ENCODE measurements at places on chromosomes 5 and 9.

DNA sequence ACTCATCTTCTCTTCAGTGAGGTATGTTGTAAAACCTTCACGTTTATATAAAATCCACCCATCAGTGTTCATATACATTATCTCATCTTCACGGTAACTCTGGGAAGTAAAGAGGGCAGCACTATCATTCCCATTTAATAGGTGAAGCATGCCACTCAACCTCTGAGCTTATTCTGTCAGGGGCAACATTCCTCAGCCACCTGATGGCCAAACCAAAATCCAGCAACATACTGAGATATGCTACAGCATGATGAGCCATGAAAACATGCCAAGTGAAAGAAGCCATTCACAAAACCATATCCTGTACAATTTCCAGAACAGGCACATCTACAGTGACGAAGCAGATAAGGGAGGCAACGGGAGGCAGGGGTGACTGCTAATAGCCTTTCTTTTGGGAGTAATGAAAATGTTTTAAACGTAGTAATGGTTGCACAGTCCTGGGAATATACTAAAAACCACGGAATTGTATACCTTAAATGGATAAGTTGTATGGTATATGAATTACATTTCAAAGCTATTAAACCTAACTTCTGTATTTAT, 167.4 kb downstream of the TSSK1B start:
- DNase-seq, result no peak

DNA sequence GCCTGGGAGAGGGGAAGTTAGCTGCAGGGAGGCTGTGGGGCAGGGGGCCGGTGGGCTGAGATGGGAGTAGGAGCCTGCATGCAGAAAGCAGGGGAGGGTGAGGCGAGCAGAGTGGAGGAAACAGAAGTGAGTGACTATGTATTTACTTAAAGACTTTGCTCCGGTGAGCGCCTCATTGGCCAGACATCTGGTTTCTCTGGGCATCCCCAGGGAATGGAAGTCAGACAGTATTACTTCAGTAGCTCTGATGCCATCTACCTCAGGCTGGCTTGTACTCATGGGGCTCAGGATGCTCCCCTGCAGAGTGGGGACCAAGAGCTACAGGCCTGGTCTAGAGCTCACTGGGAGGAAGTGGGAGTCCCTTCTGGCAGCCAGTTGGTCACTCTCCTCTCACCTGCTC, 78.2 kb upstream of the ARAP3 start:
- DNase-seq, result no peak

GRCh38 chr5:172559004-172559932, 81.8 kb upstream of the NEURL1B start:
- DNase-seq, result peak; percentile 44

GRCh38 chr9:15310107-15310850, 3.3 kb upstream of the TTC39B start:
- no peak for DNase-seq

- no peak for DNase-seq
Observed at GRCh38 chr5:34685485-34686165, 29.5 kb downstream of the RAI14 start.

GRCh38 chr9:137030538-137031527, 1.1 kb downstream of the FUT7 start:
- no peak for DNase-seq

DNA sequence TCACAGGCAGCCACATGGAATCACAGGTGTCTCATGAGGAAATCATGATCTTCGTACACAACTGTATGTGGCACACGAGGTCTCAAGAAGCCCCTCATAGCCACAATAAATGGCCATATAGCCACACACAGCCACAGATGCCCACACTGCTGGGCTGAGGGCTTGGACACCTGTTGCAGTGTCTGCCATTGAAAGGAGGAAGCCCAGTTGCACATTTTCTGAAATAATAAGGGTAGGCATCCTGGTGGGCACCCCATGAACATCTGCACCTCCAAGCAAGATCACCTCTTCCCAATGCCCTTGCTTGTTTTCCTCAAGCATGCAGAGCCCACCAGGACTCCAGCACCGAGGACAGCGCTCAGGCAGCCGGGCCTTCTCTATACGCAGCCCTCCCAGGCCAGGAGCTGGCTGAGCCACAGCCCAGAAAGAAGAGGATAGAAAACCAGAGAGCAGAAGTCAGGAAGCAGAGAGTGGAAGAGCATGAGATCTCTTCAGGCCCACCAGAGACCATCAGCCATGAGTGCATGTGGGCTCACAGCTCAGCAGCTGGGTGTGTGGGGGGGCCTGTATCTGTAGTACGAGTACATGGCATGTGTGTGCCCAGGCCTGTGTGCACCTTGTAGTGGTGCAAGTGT, 1.0 kb upstream of the ACSL6 start:
- DNase-seq, result peak; percentile 22

DNA sequence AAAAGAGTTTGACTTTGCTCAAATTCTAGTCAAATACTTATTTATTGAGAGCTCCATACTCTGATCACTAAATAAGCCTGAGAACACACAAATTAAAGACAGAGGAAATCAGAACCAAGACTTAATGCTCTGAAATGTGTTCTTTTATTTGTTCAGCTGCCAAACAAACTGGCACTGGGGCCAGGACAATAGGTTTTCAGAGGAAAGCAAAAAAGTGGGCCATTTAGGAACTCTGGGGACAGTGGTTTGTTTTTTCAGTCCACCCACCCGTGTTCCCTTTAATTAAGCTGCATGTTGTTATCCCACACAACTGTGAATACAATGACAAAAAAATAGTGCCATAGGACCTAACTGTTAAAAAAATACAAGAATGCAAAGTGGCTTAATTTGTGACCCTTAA, 95.4 kb upstream of the RETREG1 start:
- DNase-seq, result no peak

DNA sequence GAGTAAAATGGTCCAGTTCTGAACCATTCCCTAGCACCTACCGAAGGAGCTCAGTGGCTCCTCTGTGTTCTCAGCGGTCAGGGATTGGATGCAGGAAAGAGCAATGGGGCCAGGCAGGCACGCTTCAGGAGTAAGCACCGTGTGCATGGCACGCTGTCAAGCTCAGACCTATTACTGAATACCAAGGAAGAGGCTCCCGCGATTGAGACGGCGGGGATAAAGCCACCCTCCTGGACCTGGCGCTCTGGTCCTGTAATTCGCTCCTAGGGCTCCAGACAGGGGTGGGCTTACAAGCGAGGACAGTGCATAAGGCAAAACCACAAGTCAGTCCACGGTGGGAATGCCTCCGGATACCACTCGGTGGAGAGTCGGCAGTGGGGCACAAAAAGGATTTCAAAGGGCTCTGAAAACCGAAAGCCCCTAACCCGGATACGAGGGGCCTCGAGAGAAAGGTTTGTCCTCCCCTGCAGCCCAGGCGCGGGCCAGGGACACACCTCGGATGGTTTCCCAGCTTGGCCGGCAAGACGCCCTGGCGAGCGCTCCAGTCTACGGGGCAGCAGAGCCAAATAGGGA, 988 bp downstream of the OXCT1 start:
- no peak for DNase-seq

DNA sequence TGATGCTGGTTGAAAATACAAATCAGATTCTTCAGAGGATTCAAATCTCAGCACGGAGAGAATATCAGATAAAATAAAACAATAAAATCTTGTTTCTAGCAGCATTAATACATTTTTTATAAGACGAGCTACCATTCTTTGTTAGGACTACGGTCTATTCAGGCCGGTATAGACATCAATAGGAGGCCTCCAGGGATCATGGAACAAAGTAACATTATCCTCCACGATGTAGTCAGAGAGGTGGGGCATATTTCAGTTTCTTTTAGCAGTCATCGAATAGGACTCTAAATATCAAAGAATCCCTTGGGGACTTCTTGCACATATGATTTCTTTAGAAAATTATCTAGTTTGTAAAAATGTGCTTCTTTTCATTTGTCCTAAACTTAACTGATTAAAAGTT, 225.9 kb upstream of the HAPLN1 start:
- no peak for DNase-seq

DNA sequence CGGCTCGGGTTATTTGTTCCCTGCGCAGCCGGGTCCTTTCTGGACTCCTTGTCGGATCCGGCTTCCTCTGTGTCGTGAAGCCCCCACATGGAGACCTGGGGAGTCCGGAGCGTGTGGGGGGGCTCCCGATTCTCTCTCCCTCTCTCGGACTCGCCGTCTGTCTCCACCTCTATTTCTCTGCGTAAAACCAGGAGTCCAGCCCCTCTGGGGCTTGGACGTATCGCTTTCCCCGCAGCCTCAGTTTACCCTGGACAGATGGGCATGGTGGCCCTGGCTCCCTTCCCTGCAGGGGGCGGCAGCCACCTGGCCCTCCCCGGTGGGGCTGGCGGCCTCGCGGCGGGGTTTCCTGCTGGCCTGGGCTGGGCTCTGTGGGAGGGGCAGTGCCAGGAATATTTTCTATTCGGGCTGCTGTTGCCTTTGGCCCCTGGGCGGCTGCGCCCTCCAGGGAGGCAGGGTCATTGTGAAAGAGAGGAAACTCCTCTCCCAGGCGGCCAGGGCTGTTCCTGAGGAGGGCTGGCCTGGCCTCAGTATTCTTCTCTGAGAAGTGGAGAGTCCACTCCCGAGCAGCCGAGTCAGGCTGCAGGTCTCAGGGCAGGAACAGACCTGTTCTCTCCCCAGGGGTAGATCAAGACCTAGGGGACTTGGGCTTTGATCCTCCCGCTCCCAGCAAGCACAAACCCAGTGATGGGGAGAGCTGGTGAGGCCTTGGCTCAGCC, 665 bp downstream of the ASS1 start:
- no peak for DNase-seq

DNA sequence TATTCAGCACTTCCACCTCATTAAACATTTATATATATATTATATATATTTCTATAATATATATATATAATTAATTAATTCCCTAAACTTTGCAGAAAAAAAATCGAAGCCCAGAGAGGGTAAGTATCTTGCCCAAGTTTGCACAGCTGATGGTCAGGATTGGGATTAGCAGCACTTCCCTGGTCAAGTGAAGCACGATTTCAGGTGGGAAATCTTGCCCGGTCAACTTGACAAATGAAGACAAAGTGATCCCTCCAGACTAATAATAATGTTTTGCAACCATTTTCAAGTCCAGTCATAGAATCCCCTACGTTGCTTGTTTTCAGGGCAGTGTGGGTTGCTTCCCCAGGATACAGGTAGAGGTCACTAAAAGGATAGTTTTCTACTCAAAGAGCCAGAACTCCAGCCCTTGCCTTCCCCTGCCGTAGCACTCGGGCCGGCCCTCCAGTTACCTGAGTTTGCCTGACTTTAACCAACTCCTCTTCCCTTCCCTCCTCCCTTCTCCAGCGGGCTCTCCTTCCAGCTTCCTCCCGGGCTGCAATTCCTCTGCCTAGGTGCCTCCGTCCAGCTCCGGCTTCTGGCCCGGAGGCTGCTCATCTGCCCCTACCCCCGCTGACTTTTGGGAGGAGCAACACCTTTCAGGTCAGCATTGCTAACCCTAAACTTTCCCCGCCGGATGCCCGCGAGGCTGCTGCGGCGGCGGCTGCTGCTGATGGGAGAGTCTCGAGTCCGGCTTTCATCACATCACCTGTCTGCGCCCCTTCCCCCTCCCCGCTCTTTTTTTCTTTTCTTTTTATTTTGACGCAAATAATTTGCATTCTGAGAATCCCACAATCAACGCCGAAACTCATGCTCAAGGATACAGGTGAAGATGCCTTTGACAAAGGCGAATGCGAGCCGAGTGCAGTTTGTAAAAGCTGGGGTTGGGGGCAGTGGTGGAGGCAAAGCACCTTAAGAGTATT, 930 bp downstream of the PRLR start:
- DNase-seq, result no peak

GRCh38 chr9:121985792-121986494, 107.2 kb downstream of the TTLL11 start:
- no peak for DNase-seq

GRCh38 chr9:70020991-70021571, 22.6 kb upstream of the MAMDC2 start:
- no peak for DNase-seq

DNA sequence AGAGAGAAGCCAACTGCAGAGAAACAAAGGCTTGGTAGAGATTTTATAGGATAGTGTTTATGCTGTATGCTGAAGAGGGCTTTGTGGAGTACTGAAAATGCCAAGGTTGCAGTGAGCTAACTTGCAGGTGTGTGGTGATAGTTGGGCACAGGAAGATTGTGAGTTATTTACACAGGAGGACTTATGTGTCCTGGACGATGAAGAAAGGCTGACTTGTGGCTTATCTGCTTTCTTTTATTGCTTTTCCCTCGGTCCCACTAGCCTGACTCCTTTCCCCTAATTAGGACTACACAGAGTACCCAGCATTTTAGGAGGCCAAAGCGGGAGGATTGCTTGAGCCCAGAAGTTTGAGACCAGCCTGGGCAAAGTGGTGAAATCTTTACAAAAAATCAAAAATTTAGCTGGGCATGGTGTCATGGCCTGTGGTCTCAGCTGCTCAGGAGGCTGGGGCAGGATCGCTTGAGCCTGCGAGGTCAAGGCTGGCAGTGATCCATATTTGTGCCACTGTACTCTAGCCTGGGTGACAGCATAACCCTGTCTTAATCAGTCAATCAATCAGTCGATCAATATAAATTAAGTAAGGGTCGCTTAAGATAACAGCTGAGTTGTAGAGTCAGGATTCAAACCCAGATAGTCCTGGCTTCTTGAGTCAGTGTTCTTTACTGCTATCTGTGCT, 61.9 kb downstream of the UBE2R2 start:
- DNase-seq, result no peak

DNA sequence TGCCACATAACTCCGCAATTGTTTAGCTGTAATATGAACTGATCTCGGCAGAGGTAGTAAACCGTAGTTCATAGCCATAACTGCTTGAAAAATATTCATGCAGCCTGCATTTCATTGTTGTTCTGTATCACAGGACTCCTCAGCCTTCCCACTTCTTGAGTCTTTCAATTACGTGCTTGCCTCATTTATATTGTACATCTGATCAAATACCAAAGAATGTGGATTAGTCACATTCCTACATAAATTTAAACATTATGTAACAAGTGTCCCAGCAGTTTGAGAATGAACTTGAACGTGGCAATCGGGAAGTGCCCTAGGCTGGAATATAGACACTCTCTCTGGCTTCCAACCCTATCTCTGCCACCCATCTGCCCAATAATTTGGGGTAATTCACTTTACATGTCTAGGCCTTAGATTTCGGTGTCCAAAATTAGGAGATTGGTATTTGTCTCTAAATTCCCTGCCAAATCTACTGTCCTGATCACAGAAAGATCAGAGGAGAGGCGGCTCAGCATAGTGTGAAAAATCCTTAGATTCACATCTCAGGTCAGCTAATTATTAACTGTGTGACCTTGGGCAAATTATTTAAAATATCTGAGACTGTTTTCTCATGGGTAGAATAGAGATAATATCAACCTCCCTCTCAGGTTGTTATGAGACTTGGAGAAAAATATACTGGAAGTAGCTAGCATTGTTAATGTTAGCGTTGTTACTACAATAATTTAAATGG, 215.1 kb upstream of the RFX3 start:
- no peak for DNase-seq

- DNase-seq, result no peak
Observed at GRCh38 chr5:112742424-112742823, 4.7 kb downstream of the APC start.

- DNase-seq, result no peak
Observed at GRCh38 chr5:154526231-154527226, 48.5 kb upstream of the HAND1 start.

GRCh38 chr5:106290841-106291240, 1379.9 kb downstream of the EFNA5 start:
- no peak for DNase-seq
